ENCODE measurements at places on chromosomes 7 and 10.
A peak's percentile ranks its signal among the peaks of the same experiment; 100 is the strongest.

GRCh38 chr7:132646052-132646451 lies 69.8 kb upstream of the PLXNA4 start:
- DNase-seq, result no peak

DNA sequence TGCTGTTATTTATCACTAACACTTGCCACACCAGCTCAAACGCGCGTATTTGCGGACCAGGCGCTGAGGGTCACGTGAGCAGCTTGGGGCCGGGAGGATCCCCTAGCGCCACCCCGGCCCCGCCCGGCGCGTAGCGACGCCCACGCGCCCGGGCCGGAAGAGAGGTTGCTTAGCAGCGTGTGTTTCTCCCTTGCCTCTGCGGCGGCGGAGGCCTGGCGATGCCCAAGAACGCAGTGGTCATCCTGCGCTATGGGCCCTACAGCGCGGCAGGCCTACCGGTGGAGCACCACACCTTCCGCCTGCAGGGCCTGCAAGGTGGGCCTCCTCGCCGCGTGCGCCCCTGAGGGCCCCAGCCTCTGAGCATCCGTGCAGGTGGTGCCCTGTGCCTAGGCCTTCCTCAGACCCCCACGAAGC lies at the start of gene C10orf53:
Gene C10orf53, plus strand, starts transcription at position 172 of the 414 bp plus-strand sequence. Its CDS starts 47 bp downstream, at position 219.
- no peak for DNase-seq

GRCh38 chr10:128804411-128804810 lies 662.6 kb upstream of the MGMT start:
- DNase-seq, result no peak

DNA sequence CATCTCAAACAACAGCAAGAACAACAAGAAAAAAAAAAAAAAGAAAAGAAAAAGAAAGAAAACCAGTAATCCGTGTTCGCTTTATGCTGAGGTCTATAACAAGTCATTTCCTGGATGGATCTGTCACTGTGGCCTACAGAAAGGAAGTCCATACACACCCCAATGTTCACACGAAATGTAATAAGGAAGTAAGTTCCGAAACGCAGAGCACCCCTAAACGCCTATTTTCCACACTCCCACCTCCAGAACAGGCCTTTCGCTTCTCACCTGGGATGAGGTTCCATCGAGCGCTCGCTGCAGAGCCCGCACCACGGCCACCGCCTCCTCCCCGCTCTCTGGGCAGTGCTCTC lies 735 bp downstream of the ZNF394 start:
- peak; percentile 12 for DNase-seq

DNA sequence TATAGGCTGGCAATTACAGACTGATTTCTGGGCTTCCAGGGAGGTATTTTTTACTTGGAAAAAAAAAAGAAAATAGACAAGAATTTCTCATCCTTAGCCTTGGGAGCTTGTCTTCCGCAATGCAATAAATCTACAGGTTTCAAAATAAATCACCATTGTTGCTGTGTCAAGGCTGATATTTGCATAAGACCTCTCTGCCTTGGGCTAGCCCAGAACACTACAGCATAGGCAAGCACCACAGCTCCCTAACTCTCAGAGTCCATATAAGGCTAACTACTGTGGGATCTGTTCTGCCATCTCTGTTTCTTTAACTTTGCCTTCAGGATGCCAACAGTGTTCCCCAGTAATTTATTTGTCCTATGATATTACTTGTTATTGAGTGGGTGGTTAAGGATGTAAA lies 64.4 kb downstream of the ZWINT start:
- DNase-seq, result no peak

DNA sequence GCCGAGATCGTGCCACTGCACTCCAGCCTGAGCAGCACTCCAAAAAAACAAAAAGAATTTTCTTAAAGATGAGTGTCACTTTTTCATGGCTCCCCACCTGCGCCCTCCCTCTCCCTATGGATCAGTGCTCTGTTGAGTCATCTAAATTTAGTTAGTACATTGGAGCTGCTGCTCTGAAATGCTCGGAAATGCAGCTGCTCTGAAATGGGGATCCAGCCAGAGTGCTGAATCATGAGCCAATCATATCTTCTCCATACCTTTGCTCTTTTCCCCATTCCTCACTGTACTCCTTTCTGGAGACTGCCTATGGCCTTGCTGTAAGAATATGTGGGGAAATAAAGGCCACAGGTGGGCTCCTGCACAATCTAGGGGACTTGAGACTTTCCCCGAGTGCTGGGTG lies 188.8 kb downstream of the ZNF438 start:
- DNase-seq, result no peak

- DNase-seq, result no peak
These were observed 91.4 kb downstream of the ST7 start for GRCh38 chr7:117044664-117045063.

GRCh38 chr7:75977743-75978142 lies 16.7 kb downstream of the TMEM120A start:
- DNase-seq, result no peak

DNA sequence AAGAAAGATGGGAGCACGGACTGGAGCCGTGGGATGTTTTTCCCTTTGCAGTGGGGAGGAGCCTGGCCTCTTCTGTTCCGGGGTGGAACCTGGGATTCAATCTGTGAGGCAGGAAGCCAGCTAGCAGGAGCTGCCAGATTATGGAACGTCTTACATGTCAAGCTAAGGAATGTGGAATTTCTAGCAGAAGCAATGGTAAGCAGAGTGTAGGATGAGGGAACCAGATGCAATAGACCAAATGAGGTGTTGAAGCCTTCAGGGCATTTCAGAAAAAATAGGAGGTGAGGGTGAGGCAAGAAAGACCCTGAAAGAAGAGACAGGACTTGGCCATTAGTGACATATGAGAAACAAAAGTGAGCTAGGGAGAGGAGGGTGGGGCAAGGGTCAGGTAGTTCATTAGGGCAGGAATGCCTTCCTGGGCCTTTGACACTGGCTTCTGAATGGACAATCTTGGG lies 105.5 kb downstream of the CHN2 start:
- DNase-seq, result no peak

DNA sequence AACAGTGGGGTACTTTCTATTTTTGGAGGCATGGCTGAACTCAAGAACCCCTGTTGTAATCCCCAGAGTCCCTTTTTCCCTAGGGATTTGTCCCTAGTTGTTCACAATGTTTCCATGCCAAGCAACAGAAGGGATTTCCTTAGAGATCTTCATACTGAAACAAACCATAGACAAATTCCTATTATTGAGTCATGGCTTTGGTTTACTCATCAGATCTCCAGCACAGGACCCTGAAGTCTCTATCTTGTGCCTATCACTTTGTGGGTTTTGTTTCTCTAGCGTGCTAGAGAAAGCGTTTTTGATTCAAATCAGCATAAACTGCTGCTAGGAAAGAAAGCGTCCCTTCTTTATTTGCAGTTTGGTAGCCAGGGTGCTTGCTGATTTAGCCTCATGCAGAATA lies 165.0 kb downstream of the BAMBI start:
- DNase-seq, result no peak

GRCh38 chr7:43942997-43943396 lies 16.8 kb downstream of the UBE2D4 start:
- no peak for DNase-seq

All from stimulated activated CD4-positive, alpha-beta T cell treated with anti-CD3 and anti-CD28 coated beads, Interleukin-4, amount 100 ng/mL, for 24 hours (primary cell).